Skeletal muscle cell (primary cell): ENCODE measurements at places on chromosomes 2 and 18.

GRCh38 chr2:32720771-32721170 is 92.9 kb downstream of the TTC27 start:
- no peak for DNase-seq

- no peak for DNase-seq
Measured at GRCh38 chr2:47676261-47676926, 106.6 kb upstream of the MSH6 start.

GRCh38 chr18:22098563-22098989 is 70.8 kb upstream of the GATA6 start:
- DNase-seq, result no peak

- DNase-seq, result no peak
Measured at GRCh38 chr18:58529714-58530354, 99.1 kb downstream of the ALPK2 start.
